ENCODE measurements at places on chromosomes 1 and 21. TPM values are rescaled to one million over a fixed set of nuclear protein-coding genes. Genes with fewer than 3 reads are reported as not detected.

Gene TSPEAR
- not detected for total RNA-seq

Gene FMO2
- total RNA-seq: not detected

Gene CCDC185
- total RNA-seq: not detected

Gene RABGGTB
- total RNA-seq: 79.1 TPM

Gene GJA4
- total RNA-seq: not detected

Gene ALX3
- not detected for total RNA-seq

Gene CLIC6
- total RNA-seq: 0.07 TPM

Gene LTN1
- 14.9 TPM for total RNA-seq

Gene RIMS3
- total RNA-seq: 1.5 TPM

Gene PADI4
- not detected for total RNA-seq

Gene AMPD1
- not detected for total RNA-seq

Gene HCRTR1
- total RNA-seq: not detected

Gene USP16
- 20.7 TPM for total RNA-seq

Gene TEDDM1
- not detected for total RNA-seq

Gene BRINP3
- not detected for total RNA-seq

Gene COQ8A
- total RNA-seq: 4.7 TPM

Measured in airway epithelial cell (primary cell).